ENCODE measurements at places on chromosomes 12 and 14.

- DNase-seq: no peak
- H3K27me3 ChIP-seq: no peaks in the 10 kb centered on the region
- H3K36me3 ChIP-seq: peaks cover 4% of the 10 kb centered on the region
- peak overlapping the region; percentile 77 for H3K4me3 ChIP-seq
- peak overlapping the region; percentile 97 for H3K27ac ChIP-seq
These were observed 423.4 kb downstream of the ZFP36L1 start for GRCh38 chr14:68369281-68370056.

GRCh38 chr12:80064269-80064668 lies 35.1 kb upstream of the OTOGL start:
- no peaks in the 10 kb centered on the region for H3K4me1 ChIP-seq
- peaks cover 11% of the 10 kb centered on the region for H3K27me3 ChIP-seq
- DNase-seq: no peak
- H3K4me3 ChIP-seq: no peak overlapping the region
- H3K36me3 ChIP-seq: peaks cover 5% of the 10 kb centered on the region

GRCh38 chr14:105449276-105450122 lies 25.1 kb upstream of the CRIP2 start:
- no peak for DNase-seq
- H3K4me1 ChIP-seq: peaks cover 4% of the 10 kb centered on the region

GRCh38 chr12:42789808-42790760 lies 200.5 kb upstream of the PRICKLE1 start:
- no peak for DNase-seq
- peaks cover 2% of the 10 kb centered on the region for H3K4me1 ChIP-seq
- H3K36me3 ChIP-seq: peaks cover 2% of the 10 kb centered on the region

DNA sequence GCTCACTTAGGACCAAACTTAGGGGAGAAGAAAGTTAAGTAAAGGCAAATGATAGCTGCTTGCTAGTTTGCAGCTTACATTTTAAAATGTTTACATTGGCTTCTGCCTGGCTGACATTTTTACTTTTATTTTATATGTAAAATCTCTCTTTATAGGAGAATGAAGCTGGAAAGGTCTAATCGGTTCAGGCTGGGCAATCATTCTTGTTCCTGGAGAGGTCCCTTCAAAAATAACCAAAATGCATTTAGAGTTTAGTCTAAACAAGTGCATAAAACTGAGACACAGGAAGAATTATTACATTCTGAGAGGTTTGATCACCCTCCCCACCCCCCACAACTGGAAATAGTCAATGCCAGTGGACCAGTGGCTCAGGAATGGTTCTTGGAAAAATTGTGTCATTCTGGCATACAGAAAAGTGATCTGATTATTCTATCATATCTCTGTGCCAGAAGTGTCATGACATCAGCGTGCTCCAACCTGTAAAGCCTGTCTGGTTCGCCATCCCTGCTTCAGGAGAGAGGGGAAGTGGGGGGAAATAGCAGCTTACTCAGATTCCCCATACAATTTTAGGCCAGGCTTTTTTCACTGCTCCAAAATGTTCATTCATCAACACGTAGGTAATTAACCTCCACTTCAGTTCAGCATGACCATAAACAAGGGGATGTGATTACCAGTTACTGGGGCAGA lies 4.2 kb downstream of the PRICKLE1 start:
- peaks cover 51% of the 10 kb centered on the region for H3K27me3 ChIP-seq
- no peak overlapping the region for H3K4me3 ChIP-seq
- H3K27ac ChIP-seq: no peak overlapping the region
- peaks cover 5% of the 10 kb centered on the region for H3K36me3 ChIP-seq

GRCh38 chr14:61570549-61571290 lies 124.6 kb upstream of the HIF1A start:
- H3K4me1 ChIP-seq: peaks cover 32% of the 10 kb centered on the region
- no peak overlapping the region for H3K4me3 ChIP-seq
- peaks cover 23% of the 10 kb centered on the region for H3K27me3 ChIP-seq
- peak overlapping the region; percentile 56 for H3K27ac ChIP-seq
- no peak for DNase-seq

- H3K27ac ChIP-seq: no peak overlapping the region
- H3K27me3 ChIP-seq: no peaks in the 10 kb centered on the region
- peaks cover 5% of the 10 kb centered on the region for H3K36me3 ChIP-seq
- H3K4me3 ChIP-seq: no peak overlapping the region
- H3K4me1 ChIP-seq: peaks cover 2% of the 10 kb centered on the region
- DNase-seq: no peak
These were observed 26.5 kb downstream of the ARL6IP4 start for GRCh38 chr12:123006977-123007376.

DNA sequence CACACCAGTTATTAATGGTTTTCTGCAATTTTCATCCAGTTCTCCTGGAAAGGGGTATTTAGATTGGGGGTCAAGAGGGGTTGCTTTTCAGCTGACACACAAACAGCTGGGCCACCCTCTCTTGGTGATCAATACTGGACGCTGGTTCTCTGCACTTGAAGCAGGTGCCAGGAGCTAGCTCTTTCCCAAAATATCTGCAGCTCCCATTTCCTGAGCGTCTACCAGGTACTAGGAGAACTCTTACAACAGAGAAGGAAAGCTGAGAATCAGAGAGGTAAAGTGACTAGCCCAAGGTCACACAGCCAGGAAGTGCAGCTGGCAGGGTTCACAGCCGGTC lies 1.2 kb downstream of the TESC start:
- peaks cover 18% of the 10 kb centered on the region for H3K27me3 ChIP-seq
- H3K4me1 ChIP-seq: peaks cover 14% of the 10 kb centered on the region
- no peaks in the 10 kb centered on the region for H3K36me3 ChIP-seq

GRCh38 chr12:89245090-89245489 lies 107.2 kb downstream of the DUSP6 start:
- no peaks in the 10 kb centered on the region for H3K27me3 ChIP-seq
- peak overlapping the region; percentile 48 for H3K27ac ChIP-seq
- H3K4me1 ChIP-seq: peaks cover 29% of the 10 kb centered on the region
- H3K4me3 ChIP-seq: peak overlapping the region; percentile 72

- H3K4me1 ChIP-seq: no peaks in the 10 kb centered on the region
- no peaks in the 10 kb centered on the region for H3K36me3 ChIP-seq
- no peak overlapping the region for H3K27ac ChIP-seq
These were observed 15.3 kb downstream of the TNFAIP2 start for GRCh38 chr14:103138301-103139131.

DNA sequence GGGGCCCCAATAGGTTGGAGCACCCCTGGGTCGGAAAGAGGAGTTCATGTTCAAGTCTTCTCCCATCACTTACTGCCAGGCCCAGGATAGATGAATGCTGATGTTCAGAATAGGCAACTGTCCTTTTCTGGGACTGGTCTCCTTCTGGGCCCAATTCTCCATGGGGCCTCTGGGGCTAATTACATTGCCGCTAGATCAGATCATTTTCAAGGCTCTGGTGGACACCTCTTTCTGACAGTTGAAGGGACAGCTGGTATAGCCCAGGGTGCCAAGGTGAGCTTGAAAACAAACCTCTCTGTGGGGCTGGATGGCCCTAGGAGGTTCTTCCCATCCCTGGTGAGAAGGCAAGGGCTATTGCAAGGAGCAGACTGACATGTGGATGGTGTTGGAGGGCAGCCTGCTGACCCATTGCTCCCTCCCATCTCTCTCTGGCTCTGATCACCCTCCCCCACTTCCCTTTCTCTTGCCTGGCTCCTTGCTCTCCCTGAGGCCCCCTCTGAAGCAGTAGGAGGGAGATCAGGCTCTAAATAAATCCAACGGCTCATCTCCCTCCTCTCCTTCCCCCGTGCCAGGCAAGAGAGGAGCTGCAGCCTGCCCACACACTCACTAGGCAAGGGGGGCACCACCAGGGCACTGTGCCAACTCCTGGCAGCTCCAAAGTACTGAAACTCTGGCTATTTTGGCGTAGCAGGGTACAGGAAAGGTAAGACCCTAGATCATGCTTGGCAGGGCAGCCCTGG lies 1.9 kb downstream of the CACNB3 start:
- no peak overlapping the region for H3K4me3 ChIP-seq
- H3K27me3 ChIP-seq: no peaks in the 10 kb centered on the region
- no peak for DNase-seq

- H3K4me1 ChIP-seq: peaks cover 50% of the 10 kb centered on the region
- H3K36me3 ChIP-seq: peaks cover 2% of the 10 kb centered on the region
- no peak for DNase-seq
- H3K4me3 ChIP-seq: peak overlapping the region; percentile 92
- no peaks in the 10 kb centered on the region for H3K27me3 ChIP-seq
These were observed 655 bp upstream of the PLEKHG3 start for GRCh38 chr14:64703395-64704142.

- no peaks in the 10 kb centered on the region for H3K4me1 ChIP-seq
- H3K27ac ChIP-seq: no peak overlapping the region
- no peaks in the 10 kb centered on the region for H3K27me3 ChIP-seq
- no peak overlapping the region for H3K4me3 ChIP-seq
- peaks cover under 1% of the 10 kb centered on the region for H3K36me3 ChIP-seq
These were observed 158.9 kb upstream of the PWP1 start for GRCh38 chr12:107526555-107527180.

DNA sequence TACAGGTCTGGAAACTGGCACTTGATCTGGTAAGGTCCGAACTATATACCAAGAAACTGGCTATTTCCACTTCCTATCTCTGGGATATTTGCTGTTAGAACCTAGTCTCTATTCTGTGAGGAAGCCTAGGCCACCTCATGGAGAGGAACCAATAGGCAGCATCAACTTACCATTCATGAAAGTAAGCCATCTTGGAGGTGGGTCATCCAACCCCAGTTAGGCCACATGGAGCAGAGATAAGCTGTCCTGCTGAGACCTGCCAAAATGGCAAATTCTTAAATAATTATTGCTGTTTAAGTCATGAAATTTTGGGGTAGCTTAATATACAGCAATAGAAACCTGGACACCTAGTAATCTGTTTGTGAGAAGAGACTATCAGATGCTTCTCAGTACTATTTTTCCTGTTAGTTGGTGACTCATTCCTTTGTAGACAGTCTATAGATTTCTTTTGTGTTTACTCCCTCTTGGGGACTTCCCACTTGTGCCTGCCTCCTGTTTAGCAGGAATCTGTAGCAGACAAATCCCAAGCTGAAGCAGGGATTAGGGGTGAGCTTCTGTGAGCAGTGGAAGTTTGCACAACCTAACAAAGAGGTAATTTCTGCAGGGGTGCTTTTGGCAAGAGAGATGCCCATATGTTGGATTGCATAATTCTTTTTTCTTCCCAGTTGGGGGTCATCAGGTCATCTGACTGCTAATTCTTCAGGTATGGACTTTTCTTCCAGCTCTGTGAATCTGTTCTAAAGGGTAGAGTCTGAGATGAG lies 136.8 kb downstream of the IGF1 start:
- H3K27me3 ChIP-seq: no peaks in the 10 kb centered on the region
- no peak overlapping the region for H3K4me3 ChIP-seq
- no peaks in the 10 kb centered on the region for H3K4me1 ChIP-seq
- no peak overlapping the region for H3K27ac ChIP-seq
- DNase-seq: no peak

DNA sequence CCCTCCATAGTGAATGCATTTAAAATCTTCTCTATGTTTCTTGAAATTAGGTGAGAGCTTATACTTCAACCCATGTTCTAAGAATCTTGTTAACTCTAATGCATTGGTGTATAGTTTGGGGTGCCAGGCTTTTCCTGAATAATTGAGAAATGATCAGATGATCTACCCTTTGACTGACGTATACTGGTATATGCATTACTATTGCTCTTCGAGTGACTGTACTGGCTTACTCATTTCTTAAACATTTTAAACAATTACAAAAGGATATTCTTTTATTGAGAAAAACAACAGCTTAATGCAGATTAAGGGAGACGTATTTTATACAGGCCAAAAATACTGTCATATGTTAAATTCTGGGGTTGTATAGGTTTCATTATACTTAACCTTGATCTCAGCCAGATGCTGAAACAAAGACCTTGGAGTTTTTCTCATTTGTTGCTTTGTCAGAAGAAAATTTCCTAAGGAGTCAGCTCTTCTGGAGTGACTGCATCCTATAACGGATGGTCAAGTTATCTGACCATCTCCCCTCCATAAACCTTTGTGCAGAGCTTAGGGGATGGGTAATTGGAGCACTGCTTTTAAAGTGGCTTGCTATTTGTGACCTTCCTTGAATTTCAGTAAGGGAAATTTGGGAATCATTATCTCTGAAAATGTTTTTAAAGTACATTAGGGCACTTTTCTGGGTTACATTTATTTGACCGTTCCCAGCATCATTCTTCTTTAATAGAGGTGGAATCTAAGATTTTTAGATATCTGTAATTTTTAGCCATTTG lies 507.6 kb downstream of the PCNX1 start:
- no peaks in the 10 kb centered on the region for H3K36me3 ChIP-seq
- DNase-seq: no peak
- no peaks in the 10 kb centered on the region for H3K27me3 ChIP-seq

- peaks cover 39% of the 10 kb centered on the region for H3K4me1 ChIP-seq
- DNase-seq: no peak
- H3K27ac ChIP-seq: peak overlapping the region; percentile 99
- H3K4me3 ChIP-seq: peak overlapping the region; percentile 93
- no peaks in the 10 kb centered on the region for H3K27me3 ChIP-seq
These were observed 135.1 kb downstream of the MON2 start for GRCh38 chr12:62601765-62602164.

DNA sequence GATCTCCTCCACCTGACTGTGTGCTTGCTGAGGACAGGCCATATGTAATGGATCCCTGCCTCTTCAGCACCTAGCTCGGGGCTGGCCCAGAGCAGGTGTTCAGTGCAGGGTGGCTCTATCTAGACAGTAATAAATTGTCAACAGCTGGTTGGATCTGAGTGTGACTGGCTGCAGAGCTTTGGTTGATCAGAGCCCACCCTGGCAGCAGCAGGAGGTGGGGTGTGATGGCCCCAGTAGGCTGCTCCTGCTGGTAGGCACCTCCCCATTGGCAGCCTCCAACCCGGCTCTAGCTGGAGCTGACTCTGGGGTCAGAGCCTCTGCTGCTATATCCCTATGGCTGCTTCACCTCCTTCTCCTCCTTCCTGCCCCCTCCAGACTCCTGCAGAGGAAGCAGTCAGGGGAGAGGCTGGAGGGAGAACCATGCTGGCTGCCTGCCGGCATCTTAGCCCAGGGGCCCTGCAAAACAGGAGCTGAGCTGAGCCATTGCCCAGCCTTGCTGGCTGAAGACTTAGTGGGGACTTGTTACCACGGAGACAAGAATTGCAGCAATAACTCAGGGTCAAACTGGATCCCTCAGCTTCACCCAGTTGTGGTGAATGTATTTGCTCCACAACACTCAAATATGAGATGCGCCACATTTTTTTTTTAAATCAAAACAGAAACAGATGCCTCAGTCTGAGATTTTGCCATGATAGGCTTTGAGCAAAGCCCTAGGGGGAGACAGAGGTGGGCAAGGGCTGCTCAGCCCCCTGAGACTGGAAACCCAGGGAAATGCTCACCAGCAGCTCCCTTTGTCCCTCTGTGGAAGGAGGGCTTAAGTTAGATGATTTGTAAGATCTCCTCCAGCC lies 22.2 kb downstream of the TMEM63C start:
- H3K27ac ChIP-seq: no peak overlapping the region
- peaks cover 45% of the 10 kb centered on the region for H3K27me3 ChIP-seq
- H3K4me3 ChIP-seq: no peak overlapping the region
- no peak for DNase-seq
- H3K36me3 ChIP-seq: no peaks in the 10 kb centered on the region

- no peak overlapping the region for H3K27ac ChIP-seq
- peaks cover 2% of the 10 kb centered on the region for H3K4me1 ChIP-seq
- no peak overlapping the region for H3K4me3 ChIP-seq
- H3K27me3 ChIP-seq: peaks cover 9% of the 10 kb centered on the region
- H3K36me3 ChIP-seq: peaks cover 2% of the 10 kb centered on the region
These were observed 6.1 kb upstream of the IFI27L2 start for GRCh38 chr14:94135476-94135875.

GRCh38 chr14:96264853-96265252 lies 8.8 kb downstream of the BDKRB1 start:
- H3K27me3 ChIP-seq: peaks cover 59% of the 10 kb centered on the region
- H3K36me3 ChIP-seq: peaks cover 11% of the 10 kb centered on the region
- peaks cover 3% of the 10 kb centered on the region for H3K4me1 ChIP-seq
- no peak for DNase-seq
